ENCODE measurements at places on chromosomes 11 and 22.

GRCh38 chr11:76174330-76174729 is 32.0 kb downstream of the WNT11 start:
- DNase-seq = no peak

DNA sequence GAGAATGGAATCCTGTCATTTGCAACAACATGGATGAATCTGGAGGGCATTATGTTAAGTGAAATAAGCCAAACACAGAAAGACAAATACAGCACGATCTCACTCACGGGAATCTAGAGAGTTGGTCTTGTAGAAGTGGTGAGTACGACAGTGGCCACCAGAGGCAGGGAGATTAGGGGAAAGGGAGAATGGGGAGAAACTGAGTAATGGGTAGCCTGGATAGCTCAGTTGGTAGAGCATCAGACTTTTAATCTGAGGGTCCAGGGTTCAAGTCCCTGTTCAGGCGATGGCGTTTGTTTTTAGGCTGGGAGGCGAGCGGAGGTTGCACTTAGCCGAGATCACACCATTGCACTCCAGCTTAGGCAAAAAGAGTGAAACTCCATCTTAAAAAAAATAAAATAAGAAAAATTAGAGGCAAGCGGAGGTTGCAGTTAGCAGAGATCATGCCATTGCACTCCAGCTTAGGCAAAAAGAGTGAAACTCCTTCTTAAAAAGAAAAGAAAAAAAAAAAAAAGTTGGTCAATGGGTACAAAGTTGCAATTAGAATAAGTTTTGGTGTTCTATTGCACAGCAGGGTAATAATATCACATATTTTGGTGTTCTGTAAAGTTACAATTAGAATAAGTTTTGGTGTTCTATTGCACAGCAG is 95.7 kb upstream of the UBASH3B start:
- no peak for DNase-seq

- DNase-seq = no peak
Observed at GRCh38 chr11:16160146-16160545, 196.2 kb downstream of the SOX6 start.

- no peak for DNase-seq
Observed at GRCh38 chr22:40654522-40655167, 18.1 kb upstream of the MRTFA start.

- no peak for DNase-seq
Observed at GRCh38 chr22:49637255-49637760, 190.4 kb downstream of the BRD1 start.

GRCh38 chr11:110452720-110453119 is 23.0 kb downstream of the FDX1 start:
- no peak for DNase-seq

GRCh38 chr11:35030716-35031213 is 108.2 kb upstream of the CD44 start:
- DNase-seq = peak; percentile 93

DNA sequence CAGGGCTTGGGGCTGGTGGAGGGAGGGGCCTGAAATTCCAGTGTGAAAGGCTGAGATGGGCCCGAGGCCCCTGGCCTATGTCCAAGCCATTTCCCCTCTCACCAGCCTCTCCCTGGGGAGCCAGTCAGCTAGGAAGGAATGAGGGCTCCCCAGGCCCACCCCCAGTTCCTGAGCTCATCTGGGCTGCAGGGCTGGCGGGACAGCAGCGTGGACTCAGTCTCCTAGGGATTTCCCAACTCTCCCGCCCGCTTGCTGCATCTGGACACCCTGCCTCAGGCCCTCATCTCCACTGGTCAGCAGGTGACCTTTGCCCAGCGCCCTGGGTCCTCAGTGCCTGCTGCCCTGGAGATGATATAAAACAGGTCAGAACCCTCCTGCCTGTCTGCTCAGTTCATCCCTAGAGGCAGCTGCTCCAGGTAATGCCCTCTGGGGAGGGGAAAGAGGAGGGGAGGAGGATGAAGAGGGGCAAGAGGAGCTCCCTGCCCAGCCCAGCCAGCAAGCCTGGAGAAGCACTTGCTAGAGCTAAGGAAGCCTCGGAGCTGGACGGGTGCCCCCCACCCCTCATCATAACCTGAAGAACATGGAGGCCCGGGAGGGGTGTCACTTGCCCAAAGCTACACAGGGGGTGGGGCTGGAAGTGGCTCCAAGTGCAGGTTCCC is at the start of gene APOC3:
TSS of gene APOC3 (plus strand) at position 383 of the 659 bp plus-strand sequence. CDS start 676 bp downstream, outside the sequence.
- no peak for DNase-seq

- DNase-seq = no peak
Observed at GRCh38 chr22:41982865-41983264, 13.6 kb downstream of the SEPTIN3 start.

All from HS-5 (cell line).